ENCODE measurements at places on chromosomes 11 and 22.

DNA sequence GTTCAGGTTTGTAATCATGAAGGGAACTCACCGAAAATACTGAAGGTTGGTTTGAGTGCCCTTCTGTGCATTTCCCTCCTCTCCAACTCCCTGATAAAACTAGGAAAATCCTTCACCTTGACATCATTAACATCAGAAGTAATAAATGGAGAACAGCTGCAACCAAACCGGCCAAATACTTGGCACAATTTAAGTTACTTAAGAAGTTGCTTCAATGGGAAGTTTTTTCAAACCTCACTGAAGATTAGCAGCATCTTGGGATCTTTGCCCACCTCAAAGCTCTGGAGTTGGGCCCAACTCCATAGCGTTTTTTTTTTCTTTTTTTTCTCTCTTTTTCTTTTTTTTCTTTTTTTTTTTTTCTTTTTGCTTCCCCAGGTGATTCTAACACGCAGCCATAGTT, 784.8 kb downstream of the KCNA4 start:
- no peak for DNase-seq

DNA sequence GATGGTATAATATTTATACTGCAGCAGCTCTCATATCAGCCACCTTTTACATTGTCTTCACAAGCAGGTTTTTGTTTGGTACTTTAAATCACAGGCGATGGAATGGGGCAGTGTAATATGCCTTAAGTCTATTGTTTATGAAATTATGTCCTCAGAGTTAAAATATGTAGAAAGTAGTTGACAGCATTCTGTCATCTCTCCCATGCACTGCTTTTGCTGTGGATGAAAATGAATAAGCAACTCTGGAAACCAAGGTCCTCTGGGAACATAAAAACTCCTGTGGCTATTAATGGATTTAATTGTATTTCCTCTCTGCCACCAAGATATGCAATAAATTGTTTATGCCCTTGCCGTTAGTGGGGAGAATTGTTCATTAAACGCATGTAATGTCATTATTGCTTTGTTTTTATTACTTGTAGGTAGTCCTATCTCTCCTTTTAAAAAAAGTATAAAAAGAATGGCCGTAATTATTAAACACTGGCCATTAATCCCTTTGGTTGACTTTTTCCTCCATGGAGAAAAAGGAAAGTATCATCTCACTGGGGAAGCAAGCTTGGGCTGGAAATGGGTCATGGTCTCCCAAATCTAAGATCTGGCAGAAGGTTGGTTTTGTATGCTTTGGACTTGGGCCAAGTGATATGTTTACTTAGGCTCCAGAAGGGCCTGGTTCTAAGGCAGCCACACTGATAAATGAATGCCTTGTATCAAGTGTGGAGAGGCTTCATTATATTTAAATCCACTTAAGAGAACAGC, 13.1 kb downstream of the PACS1 start:
- peak; percentile 15 for DNase-seq

DNA sequence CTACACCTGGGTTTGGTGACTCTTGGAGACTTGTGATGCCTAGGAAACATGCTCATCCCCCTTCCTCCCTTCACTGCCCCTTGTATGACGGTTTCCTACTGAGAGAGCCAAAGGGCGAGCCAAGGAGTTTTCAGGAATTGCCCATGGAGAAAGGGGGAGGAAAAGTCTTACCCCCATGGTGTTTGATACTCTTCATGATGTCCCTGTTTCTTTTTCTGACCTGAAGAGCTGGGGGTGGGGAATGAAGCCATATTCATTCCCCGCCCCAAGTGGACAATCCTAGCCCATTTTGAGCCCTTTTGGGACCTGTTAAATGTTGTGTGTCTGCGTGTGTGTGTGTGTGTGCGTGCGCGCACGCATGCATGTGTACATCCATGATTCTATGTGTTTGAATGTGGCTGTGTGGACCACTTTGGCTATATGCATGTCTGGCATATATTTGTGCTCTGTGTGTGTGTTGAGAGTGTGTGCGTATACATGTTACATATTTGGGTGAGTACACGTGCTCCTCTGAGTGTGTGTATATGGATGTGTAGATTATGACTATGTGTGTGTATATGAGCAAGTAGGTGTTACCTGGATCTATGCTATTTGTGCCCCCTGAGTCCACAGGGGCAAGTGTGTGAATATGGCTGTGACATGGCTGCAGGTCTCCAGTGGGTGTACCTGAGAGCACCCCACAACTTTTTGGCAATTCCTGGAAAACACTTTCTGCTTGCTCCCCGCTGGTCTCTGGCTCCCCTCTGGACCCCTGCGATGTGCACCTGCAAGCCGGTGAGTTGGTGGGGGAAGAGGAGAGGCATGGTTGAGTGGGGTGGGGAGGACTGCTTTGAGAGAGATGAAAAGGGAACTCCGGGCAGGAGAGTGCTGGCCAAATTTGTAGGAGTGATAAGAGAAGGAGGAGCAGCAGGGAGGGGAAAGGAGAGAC, 24.6 kb downstream of the OTOG start:
- DNase-seq, result no peak

GRCh38 chr11:123904932-123905331, 3.0 kb downstream of the OR8D4 start:
- DNase-seq, result no peak

All from CD4-positive, alpha-beta T cell treated with Interleukin-17A for 4 hours (primary cell).